IMR-90 (cell line): ENCODE measurements at places on chromosomes 5 and 9. TPM values are rescaled to one million over a fixed set of nuclear protein-coding genes. Genes with fewer than 3 reads are reported as not detected.

The GGTA1 gene
- not detected in 2 replicates for total RNA-seq

The SPATA6L gene
- 0.18 and 0.28 TPM in 2 replicates for total RNA-seq

The GPR21 gene
- total RNA-seq, result 0.28 and 0.90 TPM in 2 replicates

The HSD17B3 gene
- total RNA-seq, result 0.18 TPM in 1 of 2 replicates, not detected in the other

The SLC22A5 gene
- 3.6 and 6.1 TPM in 2 replicates for total RNA-seq

The KIF20A gene
- 106 and 119 TPM in 2 replicates for total RNA-seq

The SLC36A3 gene
- not detected in 2 replicates for total RNA-seq

The DRD1 gene
- total RNA-seq, result 0.18 and 0.28 TPM in 2 replicates

The TTC33 gene
- total RNA-seq, result 8.1 and 11.7 TPM in 2 replicates

GRCh38 chr5:166938071-166938470, 1353.4 kb upstream of the WWC1 start:
- DNase-seq, result no peak

DNA sequence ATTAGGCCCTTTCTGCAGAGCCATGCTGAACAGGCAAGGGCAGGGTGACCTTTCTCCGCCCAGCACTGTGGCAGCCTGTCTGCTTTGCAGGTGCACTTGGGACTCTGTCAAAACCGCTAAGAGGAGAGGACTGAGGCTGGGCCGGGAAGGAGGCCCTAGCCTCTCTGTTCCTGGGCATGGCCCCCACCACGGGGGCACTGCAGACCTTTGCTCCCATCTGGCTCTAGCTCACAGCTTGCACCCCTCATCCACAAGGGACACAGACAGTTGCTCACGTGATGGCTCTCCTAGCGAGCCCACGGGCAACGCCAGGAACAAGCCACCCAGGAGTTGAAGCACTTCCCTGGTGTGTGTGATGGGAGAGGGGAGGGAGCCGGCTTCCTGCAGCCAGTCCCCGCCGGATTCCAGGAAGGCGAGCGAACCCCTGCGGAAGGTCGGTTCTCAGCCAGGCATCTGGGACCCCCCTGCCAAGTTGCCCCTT, 43.0 kb upstream of the FCN1 start:
- no peak for DNase-seq

DNA sequence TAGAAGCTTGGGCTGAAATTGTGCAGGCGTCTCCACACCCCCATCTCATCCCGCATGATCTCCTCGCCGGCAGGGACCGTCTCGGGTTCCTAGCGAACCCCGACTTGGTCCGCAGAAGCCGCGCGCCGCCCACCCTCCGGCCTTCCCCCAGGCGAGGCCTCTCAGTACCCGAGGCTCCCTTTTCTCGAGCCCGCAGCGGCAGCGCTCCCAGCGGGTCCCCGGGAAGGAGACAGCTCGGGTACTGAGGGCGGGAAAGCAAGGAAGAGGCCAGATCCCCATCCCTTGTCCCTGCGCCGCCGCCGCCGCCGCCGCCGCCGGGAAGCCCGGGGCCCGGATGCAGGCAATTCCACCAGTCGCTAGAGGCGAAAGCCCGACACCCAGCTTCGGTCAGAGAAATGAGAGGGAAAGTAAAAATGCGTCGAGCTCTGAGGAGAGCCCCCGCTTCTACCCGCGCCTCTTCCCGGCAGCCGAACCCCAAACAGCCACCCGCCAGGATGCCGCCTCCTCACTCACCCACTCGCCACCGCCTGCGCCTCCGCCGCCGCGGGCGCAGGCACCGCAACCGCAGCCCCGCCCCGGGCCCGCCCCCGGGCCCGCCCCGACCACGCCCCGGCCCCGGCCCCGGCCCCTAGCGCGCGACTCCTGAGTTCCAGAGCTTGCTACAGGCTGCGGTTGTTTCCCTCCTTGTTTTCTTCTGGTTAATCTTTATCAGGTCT, at the start of gene C9orf72:
Gene C9orf72 (minus strand): TSS at position 564 of the 716 bp plus-strand sequence. CDS start 6,361 bp downstream, outside the sequence.
- peak; percentile 31 for DNase-seq

DNA sequence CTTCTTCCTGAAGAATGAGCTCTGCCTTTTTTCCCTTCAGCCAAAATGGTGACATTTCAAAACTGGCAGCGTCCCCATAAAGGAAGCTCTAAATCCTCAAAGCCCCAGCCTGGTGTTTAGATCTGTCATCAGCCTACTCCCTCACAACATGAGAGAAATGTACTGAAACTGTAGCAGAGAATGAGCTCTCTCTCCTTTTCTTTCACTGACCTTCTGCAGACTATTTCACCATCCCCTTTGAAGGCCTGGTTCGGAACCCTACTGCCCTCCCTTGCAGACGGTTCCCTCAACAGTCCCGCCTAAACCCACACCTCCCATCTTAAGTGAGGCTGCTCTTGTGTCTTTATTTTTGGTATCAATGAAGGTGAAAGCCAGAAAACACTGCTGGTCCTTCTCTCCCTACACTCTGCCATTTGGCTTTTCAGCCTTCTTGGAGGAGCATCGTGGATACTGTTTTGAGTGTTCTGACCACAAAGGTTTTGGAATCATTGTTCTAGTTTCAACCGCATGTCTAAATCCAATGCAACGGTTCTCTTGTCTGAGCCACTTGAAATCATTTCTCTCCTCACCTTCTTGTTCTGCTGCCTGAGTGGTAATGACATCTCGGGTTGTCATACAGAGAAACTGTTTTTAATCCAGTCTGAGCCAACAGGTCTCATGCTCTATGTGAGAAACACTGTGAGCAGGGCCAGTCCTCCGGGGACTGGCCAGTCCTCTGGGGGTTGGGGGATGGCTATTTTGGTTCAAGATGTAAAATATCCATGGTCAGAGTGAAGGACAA, 39.0 kb downstream of the ITK start:
- no peak for DNase-seq

- DNase-seq, result no peak
Measured at GRCh38 chr9:8856396-8857067, 1057.0 kb upstream of the DMAC1 start.

DNA sequence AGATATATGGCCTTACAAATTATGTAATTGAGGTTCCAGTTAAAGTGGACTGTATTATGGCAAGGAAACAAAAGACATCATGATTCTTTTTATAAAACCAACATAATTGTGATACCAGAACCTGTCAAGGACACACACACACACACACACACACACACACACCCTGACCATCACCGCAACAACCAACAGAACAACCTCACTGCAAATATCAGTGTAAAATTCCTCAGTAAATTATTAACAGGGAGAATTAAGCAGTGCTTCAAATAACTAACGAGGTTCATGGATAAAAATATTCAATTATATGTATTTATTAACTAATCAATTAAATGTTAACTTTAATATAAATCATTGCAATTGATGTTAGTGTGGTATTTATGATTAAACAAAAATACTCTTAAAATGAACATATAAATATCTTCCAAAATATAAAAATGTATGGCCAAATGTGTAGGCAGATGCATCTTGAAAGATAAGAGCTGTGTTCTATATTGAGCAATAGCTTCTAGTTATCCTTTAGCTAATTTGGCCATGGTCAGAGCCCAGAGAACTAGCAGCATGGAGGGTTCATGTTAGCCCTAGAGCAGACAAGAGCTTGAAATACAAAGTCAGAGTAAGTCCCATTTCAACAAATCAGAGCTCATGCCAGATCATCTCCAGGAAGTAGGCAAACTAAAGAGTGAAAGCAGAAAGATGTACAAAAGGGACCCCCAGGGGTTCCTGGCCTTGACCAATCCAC, 280.5 kb upstream of the ADAMTS16 start:
- DNase-seq, result no peak

GRCh38 chr5:1660001-1660400, 136.2 kb upstream of the LPCAT1 start:
- DNase-seq, result no peak

- DNase-seq, result peak; percentile 46
Measured at GRCh38 chr5:73122875-73123810, 2.8 kb downstream of the TMEM171 start.

DNA sequence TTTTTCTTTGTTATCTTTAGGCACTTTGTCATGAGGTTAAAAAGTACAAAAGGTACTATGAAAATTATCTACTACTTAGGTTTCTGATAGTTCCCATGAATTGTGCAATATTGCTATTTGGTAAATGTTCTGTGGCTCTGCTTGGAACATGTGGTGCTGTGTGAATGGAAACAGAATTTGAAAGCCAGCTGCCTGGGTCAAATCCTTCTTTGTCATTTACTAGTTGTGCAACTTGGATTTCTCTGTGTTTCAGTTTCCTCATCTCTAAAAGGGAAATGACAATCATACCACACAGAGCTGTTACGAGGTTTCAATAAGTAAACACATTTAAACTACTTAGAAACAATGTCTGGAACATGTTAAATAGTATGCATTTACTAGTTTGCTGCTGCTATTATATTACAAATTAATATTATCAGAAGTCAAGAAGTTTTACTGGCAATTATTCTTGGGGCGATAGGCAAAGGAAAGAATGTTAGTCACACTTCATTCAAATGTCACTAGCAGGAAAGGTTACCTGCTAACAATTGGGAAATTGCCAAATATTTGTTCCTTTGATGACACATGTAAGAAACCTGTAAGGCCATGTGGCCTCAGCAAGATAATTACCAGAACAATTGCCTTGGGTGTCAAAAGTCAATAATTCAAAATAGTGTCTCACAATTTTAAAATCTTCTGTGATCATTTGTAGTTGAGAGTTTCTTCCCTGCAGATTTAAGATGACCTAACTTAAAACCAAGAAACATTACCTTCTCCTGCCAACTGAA, 184.8 kb downstream of the KIAA0825 start:
- DNase-seq, result peak; percentile 64

GRCh38 chr9:101397746-101398067, 711 bp downstream of the MRPL50 start:
- no peak for DNase-seq

GRCh38 chr5:72291601-72292000, 28.4 kb downstream of the MRPS27 start:
- DNase-seq, result no peak

- DNase-seq, result no peak
Measured at GRCh38 chr9:121472446-121472845, 27.2 kb downstream of the GGTA1 start.

DNA sequence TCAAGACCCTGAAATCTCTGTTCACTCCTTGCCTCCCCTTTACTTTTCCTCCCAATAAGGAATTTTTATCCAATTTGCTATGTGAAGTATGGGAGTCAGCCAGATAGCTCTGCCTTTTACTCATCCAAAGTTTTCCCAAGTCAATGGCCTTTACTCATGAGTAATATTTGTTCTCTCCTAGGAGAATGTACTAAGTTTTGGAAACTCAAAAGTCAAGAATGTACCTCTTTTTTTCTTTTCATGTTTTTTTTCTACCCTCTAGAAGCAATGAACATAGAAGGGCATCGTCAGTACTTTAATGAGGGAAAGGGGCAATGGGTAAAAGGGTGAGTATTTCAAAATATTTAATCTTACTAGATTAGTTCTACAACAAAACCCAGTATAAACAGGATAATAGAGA, 140.2 kb upstream of the SGCD start:
- peak; percentile 74 for DNase-seq

DNA sequence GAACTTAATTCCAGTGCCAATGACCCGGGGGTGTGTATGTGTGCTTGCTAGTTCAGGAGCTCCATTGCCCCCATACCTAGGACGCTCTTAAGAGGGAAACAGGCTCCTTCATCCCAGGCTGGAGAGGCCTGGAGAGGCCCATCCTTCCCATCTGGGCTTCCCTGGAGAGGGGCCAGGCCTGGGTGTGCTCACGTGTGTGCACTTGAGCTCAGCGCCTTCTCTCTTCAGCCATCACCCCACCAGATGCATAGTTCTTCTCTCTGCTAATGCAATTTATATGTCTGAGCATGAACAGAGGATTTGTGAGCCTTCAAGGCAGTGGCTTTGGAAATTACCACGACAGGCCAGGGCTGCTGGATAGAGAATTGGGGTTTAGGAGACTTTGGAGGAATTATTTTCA, 48.6 kb upstream of the SHB start:
- DNase-seq, result no peak

DNA sequence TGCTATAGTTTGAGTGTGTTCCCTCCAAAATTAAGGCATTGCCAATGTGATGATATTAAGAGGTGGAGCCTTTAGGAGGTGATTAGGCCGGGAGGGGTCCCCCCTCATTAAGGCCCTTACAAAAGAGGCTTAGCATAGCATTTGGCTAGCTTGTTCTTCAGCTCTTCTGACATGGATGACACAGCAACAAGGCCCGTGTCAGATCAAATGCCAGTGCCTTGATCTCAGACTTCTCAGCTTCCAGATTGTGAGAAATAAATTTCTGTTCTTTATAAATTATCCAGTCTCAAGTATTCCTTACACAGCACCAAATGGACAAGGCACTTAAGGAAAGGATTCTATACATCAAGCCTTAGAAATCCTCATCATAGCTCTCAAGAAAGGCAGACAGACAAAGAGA, 31.8 kb downstream of the SLC38A9 start:
- no peak for DNase-seq

DNA sequence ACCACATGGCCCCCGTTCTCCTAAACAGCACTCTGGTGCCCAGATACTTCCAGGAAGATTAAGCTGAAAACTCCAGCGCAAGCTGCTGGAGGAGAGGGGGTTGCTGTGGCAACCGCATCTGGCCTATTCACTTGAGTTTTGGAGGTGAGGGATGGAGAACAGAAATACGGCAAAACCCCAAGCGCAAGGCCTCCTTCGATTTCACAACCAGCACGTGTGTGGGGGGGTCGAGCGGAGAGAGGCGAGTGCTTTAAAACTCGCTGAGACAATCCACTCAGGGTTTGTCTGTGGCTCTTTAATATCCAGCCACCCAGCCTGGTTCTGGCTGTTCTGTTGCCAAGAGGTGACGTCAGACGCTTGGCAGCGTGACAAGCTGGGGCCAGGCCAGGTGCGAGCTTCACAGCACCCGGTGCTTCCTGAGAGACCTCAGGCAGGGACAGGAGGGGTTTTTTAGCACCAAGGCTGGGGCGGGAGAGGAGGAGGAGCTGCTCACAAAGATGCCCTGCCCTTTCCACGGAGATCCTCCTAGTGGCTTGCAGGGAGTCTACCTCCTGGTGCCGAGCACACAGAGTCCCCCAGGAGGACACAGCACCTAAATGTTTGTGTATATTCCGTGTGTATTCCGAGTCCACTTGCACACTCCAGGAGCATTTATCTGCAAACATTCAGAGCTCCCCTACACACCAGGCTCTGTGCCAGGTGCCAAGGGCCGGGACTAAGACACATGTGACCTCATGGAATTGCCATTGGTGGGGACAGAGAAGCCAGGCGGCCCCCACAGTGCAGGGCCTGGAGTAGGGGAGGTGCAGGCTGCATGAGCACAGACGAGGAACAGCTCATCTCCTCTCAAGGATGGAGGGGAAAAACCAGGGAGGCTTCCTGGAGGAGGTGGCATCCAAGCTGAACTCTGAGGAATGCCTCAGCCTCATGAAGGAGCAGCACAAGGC, 194.6 kb downstream of the OLFM1 start:
- no peak for DNase-seq

DNA sequence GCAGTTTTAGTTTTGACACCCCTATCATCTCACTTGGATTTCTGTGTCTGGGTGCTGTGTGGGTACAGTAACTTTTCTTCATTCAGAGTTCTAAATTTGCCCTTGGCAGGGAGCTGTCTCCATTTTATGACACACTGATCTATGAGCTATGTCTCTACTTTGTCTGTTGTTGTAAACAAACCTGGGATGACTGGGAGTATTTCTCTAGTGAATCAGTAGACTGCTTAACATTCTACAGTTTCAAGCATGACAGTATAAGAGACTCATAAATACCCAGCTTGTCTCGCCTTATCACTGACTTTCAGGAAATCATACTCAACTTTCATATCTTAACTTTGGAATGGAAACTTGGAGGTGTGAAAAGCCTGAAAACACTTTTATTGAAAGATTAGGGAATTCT, 212.1 kb upstream of the NUDT12 start:
- DNase-seq, result peak; percentile 5
